CD4-positive, alpha-beta T cell treated with Interleukin-17A for 4 hours (primary cell): ENCODE measurements at places on chromosomes 1 and 21.

- no peak for DNase-seq
Measured at GRCh38 chr1:13605159-13605558, 21.5 kb downstream of the PDPN start.

GRCh38 chr1:51410568-51411460, 80.5 kb upstream of the TTC39A start:
- no peak for DNase-seq

GRCh38 chr1:41844255-41844654, 74.5 kb downstream of the HIVEP3 start:
- no peak for DNase-seq

DNA sequence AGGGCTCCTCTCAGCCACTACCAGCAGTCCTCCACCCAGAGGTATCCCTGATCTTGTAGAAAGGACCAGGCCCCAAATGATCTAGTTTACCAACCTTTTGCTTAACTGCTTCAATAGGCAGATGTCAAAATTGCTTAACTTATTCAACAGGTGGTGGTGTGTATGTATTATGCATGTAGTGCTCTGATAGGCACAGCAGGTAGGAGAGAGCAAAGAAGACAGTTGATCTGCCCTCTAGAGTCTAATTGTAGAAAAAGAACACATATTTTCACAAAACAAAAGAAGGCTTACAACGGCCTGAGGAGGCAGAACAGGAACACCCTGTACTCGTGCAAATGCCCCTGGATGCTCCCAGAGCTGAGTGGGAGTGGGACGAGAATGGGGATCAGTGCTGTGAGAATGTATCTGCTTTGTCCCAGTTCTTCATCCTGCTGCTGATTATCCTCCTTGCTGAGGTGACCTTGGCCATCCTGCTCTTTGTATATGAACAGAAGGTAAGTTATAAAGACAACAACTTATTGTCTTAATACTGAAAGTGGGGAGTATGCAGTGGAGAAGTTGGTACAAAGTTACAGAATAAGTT, 21.1 kb downstream of the CD53 start:
- no peak for DNase-seq

DNA sequence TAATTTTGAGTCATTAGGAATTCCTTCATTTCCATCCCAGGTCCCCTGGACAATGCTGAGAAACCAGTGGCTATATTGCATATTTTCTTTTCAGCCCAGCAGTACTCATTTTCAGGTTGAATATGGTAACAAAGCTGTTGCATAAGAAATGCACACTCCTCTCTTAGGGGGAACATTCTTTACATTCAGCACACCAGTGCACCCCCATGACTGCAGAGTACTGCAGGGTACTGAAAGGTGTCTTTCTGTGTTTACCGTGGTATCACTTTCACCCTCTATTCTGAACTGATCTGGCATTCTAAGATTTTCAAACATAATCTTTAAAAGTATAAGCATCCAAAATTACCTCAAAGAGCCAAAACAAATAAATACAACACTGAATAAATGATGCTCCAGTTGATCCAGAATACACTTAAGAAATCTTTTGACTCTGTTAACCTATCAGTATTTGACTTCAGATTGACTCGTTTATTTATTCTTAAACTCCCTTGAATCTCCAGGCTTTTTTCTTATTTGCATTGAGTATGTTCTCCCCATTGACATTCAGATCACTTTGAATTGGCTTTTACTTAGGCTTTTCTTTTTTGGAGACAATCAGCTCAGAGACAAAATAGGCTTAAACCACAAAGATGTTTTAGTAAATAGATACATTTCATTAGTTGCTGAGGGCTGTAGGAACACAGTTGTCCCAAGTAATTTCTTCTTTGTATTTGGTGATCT, 213.6 kb downstream of the NFIA start:
- DNase-seq, result no peak

DNA sequence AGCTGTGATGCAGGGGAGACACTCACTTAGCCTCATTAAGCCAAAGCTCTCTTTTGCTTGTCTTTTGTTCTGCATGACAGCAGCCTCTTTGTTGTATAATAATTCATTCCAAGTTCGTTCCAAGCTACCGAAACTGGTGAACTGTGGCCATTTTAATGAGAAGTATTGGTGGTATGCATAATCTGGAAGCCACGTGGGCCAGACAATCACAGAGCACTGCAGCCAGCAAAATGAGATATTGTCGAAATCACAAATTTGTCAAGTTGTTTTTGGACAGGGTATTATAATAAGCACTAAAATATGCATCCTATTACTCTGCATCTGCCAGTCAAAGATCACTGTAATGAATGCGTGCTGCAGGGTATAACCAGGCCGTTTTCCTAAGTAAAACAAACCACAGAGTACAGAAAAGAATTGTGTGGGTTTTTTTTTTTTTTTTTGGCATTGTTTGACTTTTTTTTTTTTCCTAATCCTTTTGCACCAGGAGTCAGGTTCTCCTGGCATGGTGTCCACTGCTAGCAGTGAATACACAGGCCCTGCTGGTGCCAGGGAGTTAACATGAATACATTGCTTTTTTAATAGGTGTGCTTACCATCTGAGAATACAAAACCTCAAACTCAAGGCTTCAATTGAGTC, 423.9 kb downstream of the PTBP2 start:
- no peak for DNase-seq

DNA sequence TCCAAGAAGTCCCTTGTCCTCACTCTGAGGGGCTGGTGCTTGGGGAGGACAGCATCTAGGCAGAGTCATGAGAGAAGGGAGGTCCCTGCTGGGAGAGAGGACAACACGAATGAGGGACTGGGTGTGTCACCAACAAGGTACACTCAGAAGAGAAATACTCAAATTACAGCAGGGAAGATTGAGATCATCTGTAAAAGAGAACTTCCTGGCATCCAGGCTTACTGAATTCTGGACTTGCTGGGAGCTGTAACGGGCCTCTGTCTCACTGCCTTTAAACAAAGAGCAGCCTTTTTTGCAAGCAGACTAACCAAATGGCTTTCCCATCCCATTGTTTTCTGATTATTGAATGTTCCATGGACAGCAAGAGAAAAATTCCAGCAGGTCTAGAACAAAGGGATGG, 195.7 kb upstream of the RAB4A start:
- DNase-seq, result no peak
